ENCODE measurements at places on chromosomes 4 and X.

DNA sequence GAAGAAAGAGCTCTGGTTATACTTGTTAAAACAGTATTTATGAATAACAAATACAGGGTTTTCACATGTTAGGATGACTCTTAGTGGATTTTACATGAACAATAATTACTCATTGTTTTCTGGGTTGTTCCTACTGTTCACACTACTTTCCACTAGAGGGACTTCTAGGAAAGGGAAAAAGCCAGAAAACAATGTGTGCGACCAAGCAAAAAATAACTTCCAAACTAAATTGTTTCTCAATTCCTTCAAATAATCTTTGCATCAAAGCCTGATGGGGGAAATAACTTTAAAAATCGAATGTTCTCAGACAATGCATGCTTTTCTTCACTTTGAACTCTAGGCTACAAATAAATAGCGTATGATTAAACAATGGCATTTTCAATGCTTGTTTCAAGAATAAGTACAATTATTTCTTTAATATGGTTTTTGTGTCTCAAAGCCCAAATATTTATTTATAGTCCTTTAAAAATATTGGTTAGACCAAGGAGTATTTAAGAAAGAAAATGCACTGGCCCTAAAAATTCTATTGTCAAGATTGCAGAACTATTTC, 72.1 kb upstream of the ETNPPL start:
- no peak for DNase-seq

DNA sequence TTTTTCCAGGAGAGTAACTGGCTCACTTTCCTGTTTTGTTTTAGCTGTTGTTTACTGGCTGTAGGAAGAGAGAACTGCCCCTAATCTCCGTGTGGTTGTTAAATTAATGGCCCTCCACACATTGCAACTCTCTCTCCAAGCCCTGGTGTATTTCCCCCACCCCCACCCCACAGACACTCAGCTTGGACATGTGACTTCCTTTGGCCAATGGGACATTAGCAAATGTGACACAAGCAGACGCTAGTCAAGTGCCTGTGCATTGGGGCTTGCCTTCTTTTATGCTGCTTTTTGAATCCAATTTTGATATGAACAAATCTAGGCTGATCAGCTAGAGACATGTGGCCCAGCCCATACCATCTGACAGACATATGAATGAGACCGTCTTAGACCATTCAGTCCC, 59.6 kb upstream of the TAB3 start:
- no peak for DNase-seq

GRCh38 chrX:143429811-143430210, 87.5 kb downstream of the SPANXN3 start:
- no peak for DNase-seq

GRCh38 chr4:146525754-146526153, 4.0 kb upstream of the SLC10A7 start:
- no peak for DNase-seq

DNA sequence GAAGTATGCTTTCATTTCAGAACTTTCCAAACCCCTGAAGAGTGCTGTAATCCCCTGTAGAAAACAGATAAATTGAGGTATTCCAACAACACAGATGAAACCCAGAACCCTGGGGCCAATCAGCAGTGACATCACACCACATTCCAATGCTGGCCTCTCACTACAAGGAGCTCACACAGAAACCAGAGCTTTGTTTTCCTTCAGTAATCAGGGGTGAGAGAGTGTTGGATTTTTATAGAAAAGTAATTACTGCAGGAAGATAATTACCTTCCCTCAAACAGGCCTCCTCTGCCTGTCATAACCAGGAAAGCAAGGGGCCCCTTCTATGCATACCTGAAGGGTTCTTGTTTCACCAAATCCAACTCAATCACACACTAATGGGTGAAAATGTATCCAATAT, 246.2 kb downstream of the SCFD2 start:
- no peak for DNase-seq

- DNase-seq: no peak
Measured at GRCh38 chrX:129813662-129814368, 29.9 kb downstream of the ZDHHC9 start.

- no peak for DNase-seq
Measured at GRCh38 chr4:144709793-144710525, 64.0 kb downstream of the HHIP start.

- no peak for DNase-seq
Measured at GRCh38 chr4:7524064-7524682, 89.4 kb upstream of the PSAPL1 start.

DNA sequence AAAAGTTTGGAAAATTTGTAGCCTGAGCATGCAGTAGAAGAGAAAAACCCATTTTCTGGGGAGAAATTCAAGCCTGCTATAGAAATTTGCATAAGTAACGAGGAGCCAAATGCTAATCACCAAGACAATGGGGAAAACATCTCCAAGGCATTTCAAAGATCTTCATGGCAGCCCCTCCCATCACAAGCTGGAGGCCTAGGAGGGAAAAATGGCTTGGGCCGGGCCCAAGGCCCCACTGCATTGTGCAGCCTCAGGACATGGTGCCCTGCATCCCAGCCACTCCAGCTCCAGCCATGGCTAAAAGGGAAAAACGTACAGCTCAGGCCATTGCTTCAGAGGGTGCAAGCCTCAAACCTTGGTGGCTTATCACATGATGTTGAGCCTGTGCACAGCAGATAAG, 87.7 kb downstream of the SHROOM4 start:
- DNase-seq: no peak

- no peak for DNase-seq
Measured at GRCh38 chr4:146335763-146336409, 121.5 kb downstream of the REELD1 start.

GRCh38 chr4:151555151-151555945, 146.4 kb downstream of the FHIP1A start:
- no peak for DNase-seq

GRCh38 chrX:3252744-3253143, 93.7 kb downstream of the MXRA5 start:
- DNase-seq: no peak

GRCh38 chr4:140019619-140020347, 134.2 kb downstream of the MAML3 start:
- DNase-seq: no peak

GRCh38 chr4:27123123-27123768, 262.6 kb downstream of the STIM2 start:
- DNase-seq: no peak

DNA sequence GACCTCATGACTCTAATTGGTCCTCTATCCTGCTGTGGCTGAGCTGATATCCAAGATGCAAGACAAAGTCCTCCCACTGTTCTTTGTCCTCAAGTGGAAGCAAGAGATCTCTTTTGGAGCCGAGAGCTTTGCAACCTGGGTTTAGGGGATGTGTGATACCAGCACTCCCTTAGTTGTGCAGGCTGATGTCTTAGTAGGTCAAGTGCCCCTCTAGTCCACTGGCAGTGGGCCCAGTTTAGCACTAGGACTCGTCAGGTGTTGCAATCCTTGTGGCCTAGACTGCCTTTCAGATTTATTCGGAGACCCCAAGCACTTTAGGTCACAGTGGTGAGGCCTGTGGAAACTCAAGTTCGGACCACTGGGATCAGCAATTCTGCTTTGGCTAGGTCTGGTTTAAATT, 64.0 kb downstream of the GPRASP3 start:
- no peak for DNase-seq

GRCh38 chr4:66972087-66972486, 573.2 kb downstream of the CENPC start:
- no peak for DNase-seq

- no peak for DNase-seq
Measured at GRCh38 chrX:1202251-1202650, 10.2 kb downstream of the CRLF2 start.

DNA sequence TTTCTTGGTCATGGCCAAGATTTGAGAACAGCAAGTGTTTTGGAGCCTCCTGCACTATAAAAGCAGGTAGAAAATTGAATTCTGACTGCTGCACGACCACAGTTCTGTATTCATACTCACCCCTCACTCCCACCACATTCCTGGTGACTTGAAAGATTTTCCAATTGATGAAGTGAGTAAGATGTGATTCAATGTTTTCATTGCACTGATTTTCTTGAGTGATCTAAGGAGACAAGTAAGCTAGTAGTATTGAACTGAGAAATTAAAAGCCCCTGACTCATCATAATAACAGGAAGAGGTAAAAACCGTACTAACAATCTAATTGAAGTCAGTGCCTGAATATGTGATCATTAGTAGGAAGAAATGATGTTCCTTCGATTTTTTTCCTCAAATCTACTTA, 6.1 kb upstream of the SEC24D start:
- DNase-seq: no peak

DNA sequence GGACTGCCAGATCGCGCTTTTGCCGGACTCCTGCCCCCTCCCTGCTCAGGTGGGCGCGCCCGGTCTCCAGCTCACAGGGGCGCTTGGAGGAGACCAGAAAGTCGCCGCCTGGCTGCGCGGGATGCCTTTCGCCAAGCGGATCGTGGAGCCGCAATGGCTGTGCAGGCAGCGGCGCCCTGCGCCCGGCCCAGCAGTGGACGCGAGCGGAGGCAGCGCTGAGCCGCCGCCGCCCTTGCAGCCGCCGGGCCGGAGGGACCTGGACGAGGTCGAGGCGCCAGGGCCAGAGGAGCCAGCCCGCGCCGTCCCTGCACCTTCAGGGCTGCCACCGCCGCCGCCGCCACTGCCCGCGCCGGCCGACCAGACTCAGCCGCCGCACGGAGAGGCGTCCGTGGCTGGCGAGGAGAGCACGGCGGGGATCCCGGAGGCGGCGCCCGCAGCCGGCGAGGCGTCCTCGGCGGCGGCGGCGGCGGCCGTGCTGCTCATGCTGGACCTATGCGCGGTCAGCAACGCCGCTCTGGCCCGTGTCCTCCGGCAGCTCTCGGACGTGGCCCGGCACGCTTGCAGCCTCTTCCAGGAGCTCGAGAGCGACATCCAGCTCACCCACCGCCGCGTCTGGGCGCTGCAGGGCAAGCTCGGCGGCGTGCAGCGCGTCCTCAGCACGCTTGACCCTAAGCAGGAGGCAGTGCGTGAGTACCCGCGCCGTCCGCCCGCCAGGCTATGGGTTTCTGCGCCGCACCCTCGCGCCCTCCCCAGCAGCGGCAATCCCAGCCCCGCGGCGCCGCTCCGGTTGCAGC, 834 bp downstream of the NHS start:
- DNase-seq: peak; percentile 7

- no peak for DNase-seq
Measured at GRCh38 chr4:147581606-147582350, 35.4 kb upstream of the TMEM184C start.

GRCh38 chr4:139337612-139338011, 35.3 kb upstream of the NDUFC1 start:
- DNase-seq: no peak

DNA sequence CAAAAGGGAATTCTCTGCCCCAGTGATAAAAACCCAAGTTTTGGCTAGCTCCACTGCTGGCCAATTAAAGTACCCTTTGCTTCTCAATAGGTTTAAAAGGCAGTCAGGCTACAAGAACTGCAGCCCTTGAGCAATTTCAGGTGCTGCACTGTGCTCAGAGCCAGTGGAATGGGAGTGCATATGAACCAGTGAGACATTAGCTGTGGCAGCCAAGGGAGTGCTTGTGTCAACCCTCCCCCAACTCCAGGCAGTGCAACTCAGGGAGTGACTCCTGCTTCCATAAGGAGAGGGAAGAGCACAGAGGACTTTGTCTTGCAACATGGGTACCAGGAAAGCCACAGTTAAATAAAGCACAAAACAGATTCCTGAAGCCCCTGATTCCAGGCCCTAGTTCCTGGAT, 61.6 kb upstream of the VAMP7 start:
- no peak for DNase-seq

DNA sequence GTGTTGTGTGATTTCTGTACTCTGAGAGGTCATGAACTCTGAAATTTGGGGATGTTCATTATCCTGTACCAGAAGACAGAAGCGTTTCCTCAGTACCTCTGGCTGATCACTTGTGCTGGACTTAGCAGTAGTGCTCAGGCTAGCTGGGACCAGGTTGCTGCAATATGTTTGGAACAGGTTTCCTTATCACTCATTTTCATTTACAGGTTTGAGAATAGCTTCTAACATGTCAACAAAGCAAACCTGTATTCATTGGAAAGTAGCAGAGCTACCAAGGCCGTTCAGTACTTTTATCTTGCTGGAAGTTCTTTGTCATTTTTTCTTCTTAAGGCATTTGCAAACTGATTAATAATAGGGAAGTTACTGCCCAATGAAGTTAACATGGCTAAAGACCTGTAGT, 242.9 kb upstream of the ANKRD50 start:
- no peak for DNase-seq

- DNase-seq: no peak
Measured at GRCh38 chr4:3302173-3302785, 9.5 kb downstream of the RGS12 start.

- no peak for DNase-seq
Measured at GRCh38 chr4:155693015-155693663, 26.5 kb downstream of the GUCY1A1 start.

GRCh38 chrX:43000121-43000520, 222.2 kb upstream of the PPP1R2C start:
- DNase-seq: no peak

- DNase-seq: no peak
Measured at GRCh38 chrX:136907621-136908020, 27.1 kb upstream of the RBMX start.

- no peak for DNase-seq
Measured at GRCh38 chr4:139555705-139556070, 331 bp downstream of the SETD7 start.

DNA sequence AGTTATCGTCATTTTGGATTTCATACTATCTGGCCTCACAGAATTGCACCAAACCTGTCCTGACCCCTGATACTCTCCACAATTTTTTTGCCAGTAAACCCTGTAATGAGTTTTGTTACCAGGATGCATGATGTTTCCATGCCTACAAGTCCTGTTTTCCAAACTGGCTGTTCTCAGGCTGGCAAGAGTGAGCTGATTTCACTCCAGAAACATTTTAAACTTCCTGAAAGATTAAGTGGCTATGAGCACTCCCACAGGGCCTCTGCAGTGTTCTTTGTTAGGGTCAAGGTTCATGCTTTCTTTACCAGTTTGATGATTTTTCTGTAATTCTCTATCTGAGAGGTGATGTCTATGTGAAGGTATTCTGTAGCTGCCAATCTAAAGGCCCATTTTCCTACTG, 31.7 kb upstream of the PDLIM3 start:
- DNase-seq: no peak

DNA sequence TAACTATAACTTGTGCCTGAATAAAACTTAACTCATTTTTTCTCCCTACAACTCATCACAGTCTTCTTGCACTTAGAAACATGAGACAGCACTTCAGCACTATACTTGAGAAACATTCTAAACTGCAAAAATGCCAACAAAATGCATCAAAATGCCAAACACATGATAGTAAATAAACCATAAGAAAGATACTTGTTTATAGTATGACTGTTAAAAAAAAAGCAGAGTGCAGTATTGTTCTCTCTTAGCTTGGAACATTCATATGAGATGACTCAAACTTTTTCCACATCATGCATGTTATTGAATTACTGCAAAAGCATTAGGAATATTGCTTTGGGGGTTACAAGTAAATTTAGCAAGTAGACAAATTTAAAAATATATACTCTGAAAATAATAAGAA, 135.7 kb upstream of the ANXA10 start:
- DNase-seq: no peak
